ENCODE measurements at places on chromosomes 16 and 17. TPM values are rescaled to one million over a fixed set of nuclear protein-coding genes. Genes with fewer than 3 reads are reported as not detected.

GRCh38 chr16:58584831-58585505 is 44.7 kb downstream of the CNOT1 start:
- no peak for DNase-seq

GRCh38 chr16:369866-370436 is 387 bp downstream of the MRPL28 start:
- no peak for DNase-seq

DNA sequence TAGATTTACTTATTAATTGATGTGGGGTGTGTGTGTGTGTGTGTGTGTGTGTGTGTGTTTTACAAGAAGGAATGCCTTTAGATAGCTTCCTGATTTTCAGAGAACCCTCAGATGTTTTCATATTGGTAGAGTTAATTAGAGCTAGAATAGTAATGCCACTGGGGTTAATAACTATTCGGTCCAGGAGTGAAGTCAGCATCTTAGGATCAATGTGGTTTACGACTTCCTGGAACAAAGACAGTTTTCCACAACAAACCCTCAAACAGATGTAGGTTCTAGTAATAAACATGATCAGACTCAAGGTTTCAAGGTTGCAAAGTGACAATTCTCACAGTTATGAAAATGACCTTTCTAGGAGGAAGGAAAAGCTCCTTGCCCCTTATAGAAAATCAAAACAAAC is 12.2 kb upstream of the SLC52A1 start:
- DNase-seq, result no peak

DNA sequence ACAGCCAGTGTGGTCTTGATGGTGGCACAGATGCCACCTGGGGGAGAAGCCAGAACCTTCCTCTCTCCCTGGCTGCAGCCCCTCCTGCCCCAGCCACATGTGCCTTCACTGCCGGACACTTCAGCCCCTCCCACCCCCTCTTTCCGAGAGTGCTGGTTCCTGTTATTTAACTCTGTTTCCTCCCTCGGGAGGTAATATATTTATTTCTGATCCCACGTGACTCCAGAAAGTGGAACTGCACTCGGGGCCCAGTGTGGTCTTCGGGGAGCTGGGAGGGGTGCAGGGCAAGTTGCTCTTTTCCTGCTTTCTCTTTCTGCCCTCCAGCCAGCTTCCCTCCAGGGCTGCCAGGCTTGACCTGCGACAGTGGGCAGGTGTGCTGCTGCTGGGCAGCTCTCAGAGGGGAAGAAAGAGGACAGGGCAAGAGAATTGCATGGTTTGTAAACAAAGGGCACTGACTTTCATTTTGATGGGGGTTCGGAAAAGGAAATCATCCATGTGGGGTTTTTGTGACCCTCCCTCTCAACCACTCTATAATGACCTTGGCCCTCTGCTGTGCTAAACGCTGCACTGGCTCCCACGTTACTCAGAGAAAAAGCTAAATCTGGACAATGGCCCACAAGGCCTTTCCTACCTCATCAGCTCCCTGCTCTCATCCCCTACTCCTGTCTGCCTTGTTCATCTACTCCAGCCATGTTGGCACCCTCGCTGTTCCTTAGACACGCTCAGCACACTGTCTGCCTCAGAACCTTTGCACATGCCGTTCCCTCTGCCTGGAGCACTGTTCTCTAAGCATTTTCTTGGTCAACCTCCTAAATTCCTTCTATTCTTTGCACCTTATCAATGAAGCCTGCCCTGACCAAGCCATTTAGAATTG is 8.2 kb upstream of the CIITA start:
- peak; percentile 66 for DNase-seq

DNA sequence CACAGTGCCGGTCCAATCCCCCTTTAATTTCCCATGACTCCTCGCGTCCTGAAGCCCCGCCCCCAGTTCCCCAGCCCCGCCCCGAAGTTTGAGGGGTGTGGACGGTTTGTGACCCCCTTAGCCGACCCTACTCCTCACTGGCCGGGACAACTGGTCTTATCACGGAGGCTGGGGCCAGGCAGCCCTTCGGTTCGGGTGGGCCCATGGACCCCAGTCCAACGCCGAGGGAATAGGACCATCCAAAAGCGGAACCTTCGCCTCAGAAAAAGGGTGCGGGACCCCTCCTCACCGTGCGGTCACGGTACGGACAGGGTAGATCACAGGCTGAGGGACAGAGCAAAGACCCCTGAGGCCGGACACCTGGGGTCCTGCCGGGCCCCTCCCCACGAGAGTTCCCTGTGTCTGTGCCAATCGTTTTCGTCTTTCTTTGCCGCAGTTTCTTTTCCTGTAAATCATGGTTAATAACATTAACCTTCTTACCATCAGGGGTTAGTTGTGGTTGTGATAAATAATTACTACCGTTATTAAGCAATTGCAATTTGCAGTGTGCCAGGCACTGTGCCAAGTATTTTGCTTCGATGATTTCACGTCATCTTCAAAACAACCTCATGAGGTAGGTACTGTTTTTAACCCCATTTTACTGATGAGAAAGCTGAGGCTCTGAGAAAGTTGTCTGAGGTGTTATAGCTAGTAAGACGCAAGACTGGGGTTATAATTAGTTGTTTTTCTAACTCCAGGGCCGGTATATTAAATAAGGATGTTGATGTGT is 543 bp downstream of the TMUB2 start:
- no peak for DNase-seq

DNA sequence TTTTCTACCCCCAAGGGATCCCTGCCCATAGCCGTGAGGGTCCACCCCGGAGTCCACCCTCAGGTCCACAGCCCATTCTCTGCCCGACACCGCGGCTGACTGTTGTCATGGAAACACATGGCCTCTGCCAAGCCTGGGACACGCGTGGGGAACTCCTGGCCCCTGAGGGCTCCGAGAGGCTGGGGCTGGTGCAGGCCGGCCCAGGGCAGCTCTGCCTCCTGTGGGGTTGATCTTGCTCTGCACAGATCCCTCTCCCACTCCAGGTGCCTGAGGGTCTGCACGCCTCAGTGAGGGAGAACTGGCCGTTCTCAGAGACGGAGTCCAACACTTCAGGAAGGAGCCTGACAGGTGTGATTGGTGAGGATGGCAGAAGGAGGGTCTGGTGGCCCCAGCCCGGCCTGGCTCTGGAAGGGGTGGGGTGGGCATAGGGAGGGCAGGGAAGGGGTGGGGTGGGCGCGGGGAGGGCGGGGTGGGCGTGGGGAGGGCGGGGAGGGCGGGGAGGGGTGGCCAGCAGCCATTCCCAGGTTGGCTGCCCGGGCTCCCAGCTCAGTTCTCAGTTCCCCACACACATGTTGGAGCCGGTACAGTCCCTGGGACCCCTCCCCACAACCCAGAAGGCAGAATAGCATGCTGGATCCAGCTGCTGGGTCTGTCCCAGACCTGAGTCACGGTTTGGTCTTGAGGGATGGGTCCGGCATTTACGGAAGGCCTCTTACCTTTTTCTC is 6.4 kb downstream of the MRPL28 start:
- DNase-seq, result no peak

GRCh38 chr17:19242926-19243325 is 5.8 kb downstream of the EPN2 start:
- DNase-seq, result peak; percentile 33

DNA sequence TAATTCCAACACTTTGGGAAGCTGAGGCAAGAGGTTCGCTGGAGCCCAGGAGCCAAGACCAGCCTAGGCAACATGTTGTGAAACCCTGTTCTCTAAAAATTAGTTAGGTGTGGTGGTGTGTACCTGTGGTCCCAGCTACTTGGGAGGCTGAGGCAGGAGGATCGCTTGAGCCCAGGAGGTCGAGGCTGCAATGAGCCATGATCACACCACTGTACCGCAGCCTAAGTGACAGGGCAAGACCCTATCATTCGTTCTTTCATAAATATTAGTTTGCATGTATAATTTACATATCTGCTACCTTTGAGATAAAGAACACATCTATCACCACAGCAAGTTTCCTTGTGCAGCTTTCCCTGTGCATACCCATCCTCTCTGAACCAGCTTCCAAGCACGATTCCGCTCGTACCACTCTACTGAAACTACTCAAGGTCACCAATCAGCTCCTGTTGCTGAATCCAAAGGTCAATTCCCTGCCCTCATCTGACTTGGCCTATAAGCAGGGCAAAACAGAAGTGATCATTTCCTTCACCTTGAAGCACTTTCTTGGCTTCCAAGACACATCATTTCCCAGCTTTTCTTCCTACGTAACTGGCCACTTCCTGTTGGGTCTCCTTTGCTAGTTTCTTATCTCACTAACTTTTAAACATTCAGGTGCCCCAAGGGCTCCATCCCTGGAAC is 49.1 kb downstream of the GRB2 start:
- no peak for DNase-seq

- DNase-seq, result no peak
These were observed 74.3 kb downstream of the CA4 start for GRCh38 chr17:60224064-60224463.

DNA sequence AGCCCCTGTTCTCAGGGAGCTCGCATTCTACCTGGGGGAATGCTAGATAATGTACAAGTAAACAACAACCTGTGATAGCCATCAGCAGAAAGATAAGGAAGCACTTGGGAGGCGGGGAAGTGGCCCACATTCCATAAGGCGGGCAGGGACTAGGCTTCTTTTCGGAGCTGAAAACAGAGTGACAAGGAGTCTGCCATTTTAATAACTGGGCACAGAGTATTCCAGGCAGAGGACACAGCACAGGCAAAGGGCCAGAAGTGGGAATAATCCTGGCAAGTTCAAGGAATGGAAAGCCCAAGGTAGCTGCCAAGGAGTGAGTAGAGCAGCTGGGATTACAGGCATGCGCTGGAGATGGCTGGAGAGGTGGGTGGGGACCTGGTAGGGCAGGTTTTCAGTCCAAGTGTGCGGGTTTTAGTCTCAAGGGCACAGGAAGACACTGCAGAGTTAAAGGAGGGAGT is 24.3 kb downstream of the USP43 start:
- DNase-seq, result no peak

GRCh38 chr16:89412811-89413210 is 77.5 kb downstream of the ANKRD11 start:
- no peak for DNase-seq

GRCh38 chr16:78894886-78895285 is 705.7 kb downstream of the MAF start:
- DNase-seq, result no peak

- no peak for DNase-seq
These were observed 35.4 kb upstream of the TMC5 start for GRCh38 chr16:19382084-19382801.

- no peak for DNase-seq
These were observed 434.6 kb upstream of the MON1B start for GRCh38 chr16:76756423-76756822.

GRCh38 chr17:13594762-13595598 is 6.7 kb downstream of the HS3ST3A1 start:
- peak; percentile 83 for DNase-seq

DNA sequence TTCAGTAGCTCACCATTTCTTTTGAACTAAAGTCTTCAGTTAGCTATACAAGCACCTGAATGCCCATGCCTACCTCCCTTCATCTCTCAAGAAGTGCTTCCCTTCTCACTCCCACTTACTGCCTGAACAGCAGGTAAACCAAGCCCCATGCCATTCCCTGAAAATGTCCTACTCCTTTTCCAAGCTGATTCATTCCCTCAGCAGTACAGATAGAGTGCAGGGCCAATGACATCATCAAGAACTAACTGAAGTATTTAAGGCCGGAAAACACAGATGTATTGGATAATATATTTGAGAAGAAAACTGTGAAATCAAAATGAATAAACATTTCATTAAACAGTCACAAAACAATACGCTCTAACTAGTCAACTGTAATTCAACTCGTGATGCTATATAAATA is 478.8 kb upstream of the CDH11 start:
- no peak for DNase-seq

TMEM97 gene
- 21.8 TPM for total RNA-seq

RDM1 gene
- not detected for total RNA-seq

RAI1 gene
- total RNA-seq, result 62.0 TPM

AXIN1 gene
- total RNA-seq, result 20.1 TPM

Measured in sciatic nerve (tissue), 2 donors.